ENCODE measurements at places on chromosomes 7 and 10.

DNA sequence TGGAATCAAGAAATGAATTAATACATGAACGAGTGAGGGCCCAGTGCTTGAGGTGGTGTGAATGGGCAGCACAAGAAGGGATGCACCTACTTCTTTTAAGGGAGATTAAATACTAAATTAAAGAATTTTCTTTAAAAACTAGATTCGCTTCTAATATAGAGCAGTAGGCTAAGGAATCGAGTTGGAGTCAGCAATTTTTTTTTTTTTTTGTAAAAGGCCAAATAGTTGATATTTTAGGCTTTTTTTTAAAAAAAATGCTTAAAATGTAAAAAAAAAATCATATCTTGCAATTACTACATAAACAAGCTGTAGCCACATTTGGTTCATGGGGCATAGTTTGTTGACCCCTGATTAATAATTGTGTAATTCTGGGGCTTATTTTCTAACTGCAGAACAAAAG lies 31.9 kb downstream of the A1CF start:
- DNase-seq: no peak

DNA sequence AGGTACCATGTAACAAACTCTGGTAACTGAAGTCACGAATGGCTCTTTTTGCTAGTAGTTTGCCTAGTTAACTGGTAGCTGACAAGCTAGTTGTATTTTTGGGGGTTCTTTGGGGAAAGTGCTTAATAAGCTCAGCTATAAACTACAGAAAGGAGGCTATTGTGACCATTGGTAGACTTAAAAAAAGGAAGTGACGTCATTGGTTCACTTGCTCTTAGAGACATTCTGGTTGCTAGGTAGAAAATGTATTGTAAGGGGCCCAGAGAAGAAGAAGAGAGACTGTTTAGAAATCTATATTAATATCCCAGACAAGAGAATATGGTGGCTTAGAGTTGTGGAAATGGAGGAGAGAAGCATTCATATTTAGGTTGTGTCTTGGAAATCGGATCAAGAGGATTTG lies 103.0 kb downstream of the NXPH1 start:
- DNase-seq: no peak

DNA sequence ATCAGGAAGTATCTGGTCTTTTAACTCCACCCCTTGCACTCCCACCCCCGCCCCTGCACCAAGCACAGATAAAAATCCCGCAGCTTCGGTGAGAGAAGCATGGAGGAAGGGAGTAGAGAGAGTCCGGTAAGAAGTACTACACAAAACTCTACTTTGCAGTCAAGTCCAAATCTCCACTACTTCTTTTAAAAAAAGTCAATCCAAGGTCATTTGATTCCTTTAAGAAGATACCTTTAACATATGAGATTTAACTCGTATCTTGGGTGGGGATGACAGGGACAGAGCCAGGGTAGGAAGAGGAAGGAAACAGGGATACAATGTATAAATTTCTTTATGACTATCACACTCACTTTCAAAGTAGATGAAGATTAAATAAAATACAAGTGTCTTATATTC lies 132.1 kb downstream of the NRBF2 start:
- DNase-seq: peak; percentile 26

DNA sequence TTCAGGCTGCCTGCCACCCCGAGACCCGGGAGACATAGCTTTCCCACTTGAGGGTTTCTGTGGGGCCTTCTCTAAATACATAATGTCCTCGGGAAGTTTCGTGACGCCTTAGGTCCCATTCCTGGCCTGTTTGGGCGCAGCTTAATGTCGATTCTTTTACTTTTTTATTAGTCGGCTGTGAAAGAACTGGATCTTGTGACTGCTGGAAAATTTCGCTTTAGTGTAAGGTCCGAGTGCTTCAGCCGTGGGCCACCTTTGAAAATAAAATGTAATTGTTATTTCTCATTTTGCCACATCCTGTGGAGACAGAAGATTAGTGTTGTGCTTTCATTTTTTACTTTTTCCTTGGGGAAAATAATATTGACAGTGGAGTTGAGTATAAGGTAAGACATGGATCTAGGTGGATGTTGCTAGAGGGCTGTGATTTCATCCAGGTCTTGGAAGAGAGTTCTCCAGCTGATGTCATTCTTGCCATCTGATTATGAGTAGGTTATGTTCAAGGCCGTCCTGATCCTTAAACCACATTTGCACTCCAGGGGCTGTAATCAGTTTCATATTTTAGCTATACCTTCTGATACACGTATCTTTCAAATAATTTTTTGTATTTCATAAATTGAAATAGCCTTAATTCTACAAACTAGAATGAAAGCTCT lies 830 bp downstream of the RAB18 start:
- DNase-seq: no peak

Measured in CMK (cell line).